Activated CD4-positive, CD25-positive, alpha-beta regulatory T cell (primary cell): ENCODE measurements at places on chromosomes 16 and 17.

DNA sequence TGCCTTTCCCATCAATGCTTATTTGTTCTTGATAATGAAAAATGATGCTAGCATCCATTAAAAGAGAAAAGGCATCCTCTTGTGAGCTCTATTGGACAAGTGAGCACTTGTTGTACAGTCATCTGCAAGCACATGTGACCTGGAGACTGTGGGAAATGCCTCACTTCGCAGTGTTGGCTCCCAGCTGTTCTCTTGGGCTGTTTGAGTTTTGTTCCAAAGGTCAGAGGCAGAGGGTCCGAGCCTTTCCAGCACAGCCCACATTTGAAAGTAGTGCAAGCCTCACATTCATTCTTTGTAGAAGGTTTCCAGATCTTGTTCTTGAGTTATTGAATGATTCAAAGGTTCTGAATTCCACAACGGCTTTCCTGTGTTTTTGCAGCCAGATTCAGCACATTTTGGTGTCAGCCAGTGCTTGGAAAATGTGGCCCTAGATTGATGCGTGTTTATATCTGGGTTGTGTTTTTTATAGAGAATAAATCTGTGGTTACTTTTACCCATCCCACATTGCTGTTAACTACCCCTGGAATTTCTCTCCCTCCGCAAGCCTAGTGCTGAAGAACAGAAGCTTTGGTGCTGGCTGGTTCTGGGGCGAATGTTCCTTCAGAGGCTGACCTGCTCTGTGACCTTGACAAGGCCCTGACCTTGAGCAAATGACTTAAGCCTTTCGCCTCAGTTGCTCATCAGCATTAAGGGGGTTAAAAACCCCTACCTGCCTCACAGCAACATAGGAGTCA is 49.8 kb downstream of the CDH1 start:
- DNase-seq = no peak

GRCh38 chr16:75258807-75259141 is 7.3 kb upstream of the BCAR1 start:
- no peak for DNase-seq

GRCh38 chr17:8754890-8755289 is 3.5 kb downstream of the SPDYE4 start:
- no peak for DNase-seq

GRCh38 chr16:48197294-48197693 is 41.5 kb upstream of the ABCC12 start:
- DNase-seq = no peak

- no peak for DNase-seq
Measured at GRCh38 chr16:11597235-11598095, 10.7 kb upstream of the LITAF start.

GRCh38 chr17:67390006-67390645 is 13.0 kb downstream of the PITPNC1 start:
- no peak for DNase-seq

- no peak for DNase-seq
Measured at GRCh38 chr17:27634026-27634335, 3.0 kb downstream of the LGALS9 start.
